ENCODE measurements at places on chromosomes 13 and 19. TPM values are rescaled to one million over a fixed set of nuclear protein-coding genes. Genes with fewer than 3 reads are reported as not detected.

- DNase-seq = no peak
These were observed 25.7 kb upstream of the VSTM2B start for GRCh38 chr19:29499921-29500590.

GRCh38 chr13:27371932-27372331 lies 52.5 kb upstream of the GTF3A start:
- DNase-seq = no peak

DNA sequence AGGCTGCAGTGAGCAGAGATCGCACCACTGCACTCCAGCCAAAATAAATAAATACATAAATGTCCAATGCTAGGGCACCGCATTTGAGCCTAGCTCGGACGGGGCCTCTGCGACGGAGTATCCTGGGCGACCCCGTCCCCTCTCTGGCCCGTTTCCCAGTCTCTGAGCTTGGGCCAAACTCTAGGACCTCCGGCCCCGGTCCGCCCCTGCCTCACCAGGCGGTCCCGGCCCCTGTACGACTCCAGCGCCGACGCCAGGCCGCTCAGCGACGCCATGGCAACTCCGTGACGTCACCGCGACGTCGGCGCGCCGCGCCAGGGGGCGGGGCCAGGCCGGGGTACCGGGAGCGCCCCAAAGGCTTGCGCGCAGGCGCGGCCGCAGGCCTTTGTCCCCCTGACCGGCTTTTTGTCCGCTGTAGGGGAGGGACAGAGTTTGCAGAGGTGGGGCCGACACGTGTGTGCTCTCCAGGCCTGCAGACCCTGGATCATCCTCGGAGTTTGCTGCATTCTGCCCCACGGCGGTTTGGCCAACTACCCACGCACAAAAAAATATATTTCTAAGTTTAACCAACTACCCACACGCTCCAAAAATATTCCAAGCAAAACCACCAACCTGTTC lies at the start of gene PEX11G:
Gene PEX11G, minus strand, starts transcription at position 300 of the 618 bp plus-strand sequence. Its CDS starts 25 bp downstream, at position 275.
- DNase-seq = peak; percentile 81

DNA sequence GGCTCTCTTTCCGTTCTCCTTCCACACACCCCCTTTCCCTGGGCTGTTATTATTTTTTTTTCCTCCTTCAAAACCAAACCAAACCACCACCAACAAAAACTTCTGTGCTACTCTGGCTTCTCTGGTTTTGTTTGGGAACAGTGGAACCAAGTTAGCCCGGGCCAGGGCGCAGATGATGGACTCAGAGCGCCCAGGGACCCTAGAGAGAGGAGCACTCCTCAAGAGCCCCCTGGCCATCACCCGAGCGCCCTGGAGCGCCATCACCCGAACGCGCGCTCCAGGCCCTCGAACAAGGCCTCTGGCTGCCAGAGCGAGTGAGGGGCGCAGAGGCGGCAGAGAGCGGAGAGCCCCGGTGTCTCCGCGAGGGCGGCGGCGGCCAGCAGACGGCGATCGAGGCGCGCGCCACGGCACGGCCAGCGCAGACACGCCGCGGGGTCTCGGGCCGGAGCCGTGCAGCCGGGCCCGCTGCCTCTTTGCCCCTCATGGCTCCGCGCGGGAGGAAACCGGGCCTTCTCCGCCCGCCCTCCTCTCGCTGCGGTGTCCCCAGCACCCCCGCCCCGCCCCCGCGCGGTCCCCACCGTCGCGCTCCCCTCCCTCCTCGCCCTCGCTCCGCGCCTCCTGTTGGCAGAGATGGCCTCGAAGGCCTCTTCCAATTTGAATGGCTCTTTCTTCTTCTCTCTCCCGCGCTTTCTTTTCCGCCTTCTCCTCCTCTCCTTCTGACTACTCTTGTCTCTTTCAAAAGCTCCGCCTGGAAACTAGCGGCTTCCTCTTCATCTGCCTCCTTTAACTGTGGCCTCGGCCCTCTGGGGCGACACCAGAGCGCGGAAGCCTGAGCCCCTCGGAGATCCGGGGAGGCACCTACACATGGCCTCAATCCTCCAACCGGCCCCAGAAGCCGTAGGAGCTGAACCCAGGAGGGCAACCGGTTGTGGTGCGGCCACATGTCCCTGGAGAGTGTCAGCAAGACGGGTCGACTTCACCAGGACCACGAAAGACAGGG lies 4.1 kb upstream of the SOX1 start:
- DNase-seq = no peak

GRCh38 chr13:60162096-60162495 lies 1.6 kb downstream of the DIAPH3 start:
- peak; percentile 6 for DNase-seq

The DHDH gene
- 0.33 TPM for polyA plus RNA-seq

Data from IMR-90 (cell line).